Colonic mucosa (tissue), 4 donors: ENCODE measurements at places on chromosomes 3 and 15. TPM values are rescaled to one million over a fixed set of nuclear protein-coding genes. Genes with fewer than 3 reads are reported as not detected.

Gene NCK1
- total RNA-seq = 72.3 TPM

Gene MESP1
- 10.5 TPM for total RNA-seq

Gene CGNL1
- total RNA-seq = 4.7 TPM

DNA sequence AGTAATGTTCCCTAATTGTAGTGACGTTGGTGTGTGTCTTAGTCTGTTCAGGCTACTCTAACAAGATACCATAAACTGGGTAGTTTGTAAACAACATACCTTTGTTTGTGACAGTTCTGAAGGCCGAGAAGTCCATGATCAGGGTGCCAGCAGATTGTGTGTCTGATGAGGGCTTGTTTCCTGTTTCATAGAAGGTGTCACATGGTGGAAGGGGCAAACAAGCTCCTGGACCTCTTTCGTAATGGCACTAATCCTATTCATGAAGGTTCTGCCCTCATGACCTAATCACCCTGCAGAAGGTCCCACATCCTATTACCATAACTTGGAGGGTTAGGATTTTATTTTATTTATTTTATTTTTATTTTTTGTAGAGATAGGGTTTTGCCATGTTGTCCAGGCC, 11.1 kb downstream of the ATXN7 start:
- DNase-seq = no peak

DNA sequence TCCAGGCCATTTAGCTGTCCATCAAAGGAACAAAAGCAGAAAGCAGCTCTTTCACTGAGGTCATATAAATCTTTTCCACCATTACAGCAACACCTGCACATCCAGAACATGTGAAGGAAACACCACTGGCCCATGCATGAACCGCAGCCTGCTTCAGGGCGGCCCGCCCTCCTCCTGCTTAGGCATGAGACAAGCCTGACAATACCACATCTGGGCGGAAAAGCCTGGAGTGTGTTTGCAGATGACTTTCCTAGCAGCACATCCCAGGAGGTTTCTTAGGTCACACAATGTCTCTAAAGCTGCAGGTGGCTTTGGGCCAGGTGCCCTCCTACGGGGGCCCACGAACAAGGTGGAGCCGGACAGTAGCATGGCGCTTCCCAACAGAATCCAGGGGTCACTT, 19.6 kb downstream of the CYFIP1 start:
- DNase-seq = no peak

Gene KNG1
- 1.2 TPM for total RNA-seq

GRCh38 chr15:54150255-54150654, 172.0 kb downstream of the UNC13C start:
- no peak for DNase-seq

DNA sequence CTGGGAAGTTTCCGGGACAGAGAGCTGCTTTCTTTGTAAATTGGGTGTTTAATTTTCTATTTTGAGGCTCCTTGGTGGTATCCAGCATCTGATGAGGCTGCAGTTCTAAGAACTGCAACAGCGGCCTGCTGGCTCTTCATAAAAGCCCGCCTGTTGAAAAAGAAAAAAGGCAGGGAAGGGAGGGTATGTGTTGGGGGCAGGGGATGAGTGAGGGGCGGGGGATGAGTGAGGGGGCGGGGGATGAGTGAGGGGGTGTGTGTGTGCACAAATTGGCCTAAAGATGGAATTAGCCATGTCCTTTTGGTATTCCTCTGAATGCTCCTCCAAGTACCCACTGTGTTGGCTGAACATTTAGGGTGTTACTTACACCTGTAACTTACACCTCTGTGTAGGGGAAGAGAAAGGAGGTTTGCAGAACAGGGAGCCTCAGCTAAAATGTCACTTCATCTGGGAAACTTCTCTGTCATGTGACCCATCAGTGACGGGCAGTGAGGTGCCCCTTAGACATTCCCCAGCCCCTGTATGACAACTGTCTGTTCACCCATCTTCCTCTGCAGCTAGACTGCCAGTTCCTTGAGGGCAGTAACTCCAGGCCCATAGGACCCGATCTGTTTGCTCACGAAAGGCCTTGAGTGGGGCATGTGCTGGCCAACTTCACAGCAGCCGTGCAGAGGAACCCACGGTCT, 57.6 kb downstream of the LRIG1 start:
- DNase-seq = no peak

DNA sequence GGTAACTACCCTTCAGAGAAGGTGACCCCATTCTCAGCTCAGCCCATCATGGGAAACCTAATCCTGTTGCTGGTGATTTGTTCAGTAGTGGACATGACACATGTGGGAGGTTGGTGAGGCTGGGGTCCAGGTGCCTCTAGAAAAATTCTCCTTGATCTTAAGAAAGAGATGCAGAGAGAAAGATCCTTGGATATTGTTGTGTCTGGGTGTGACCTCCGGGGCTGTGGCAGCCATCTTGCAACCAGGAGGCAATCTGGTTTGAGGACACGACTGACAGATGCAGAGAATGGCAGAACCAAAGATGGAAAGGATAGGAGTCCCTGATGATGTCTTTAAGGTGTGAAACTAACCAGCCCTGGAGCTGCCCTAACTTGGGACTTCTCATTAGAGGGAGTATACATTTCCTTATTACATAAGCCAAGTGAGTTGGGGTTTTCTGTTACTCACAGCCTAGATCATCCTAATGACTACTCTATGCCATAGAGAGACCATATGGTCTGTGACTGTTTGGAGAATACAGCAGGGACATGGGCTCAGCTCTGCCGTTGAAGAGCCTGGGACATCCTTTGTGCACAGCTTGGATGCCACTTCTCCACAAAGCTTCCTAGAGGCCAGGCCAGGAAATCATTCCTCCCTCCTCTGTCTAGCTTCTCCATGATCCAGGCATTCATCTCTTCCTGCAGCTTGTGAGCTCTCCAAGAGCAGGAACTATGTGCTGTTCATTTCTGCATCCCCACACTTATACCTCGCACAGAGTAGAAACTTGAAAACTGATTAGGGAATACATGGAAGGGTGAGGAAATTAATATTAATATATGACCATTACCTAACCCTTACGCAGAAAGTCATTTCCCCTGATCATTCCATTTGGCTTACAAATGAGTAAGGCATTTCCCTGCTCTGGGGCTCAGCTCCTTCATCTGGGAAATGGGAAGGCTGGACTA, 45.9 kb downstream of the HRH1 start:
- no peak for DNase-seq

DNA sequence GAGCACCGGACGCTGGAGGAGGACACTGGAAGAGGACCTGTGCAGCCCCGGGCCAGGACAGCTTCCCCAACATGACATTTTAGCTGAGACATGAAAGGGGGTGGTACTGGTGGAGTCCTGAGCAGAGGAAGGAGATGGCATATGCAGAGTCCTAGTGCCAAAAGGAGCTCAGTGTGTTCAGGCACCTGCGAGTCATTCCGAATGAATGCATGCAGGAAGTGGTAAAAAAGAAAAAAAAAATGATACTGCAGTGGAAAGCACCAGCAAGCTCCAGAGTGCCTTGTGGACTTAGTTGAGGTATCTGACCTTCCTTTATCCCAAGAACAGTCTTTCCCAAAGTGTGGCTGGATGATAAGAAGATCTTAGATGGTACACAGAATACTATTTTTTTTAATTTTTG, 6.6 kb upstream of the ZNF148 start:
- DNase-seq = no peak

Gene ROPN1
- total RNA-seq = 0.66 TPM

Gene PYGO1
- 2.3 TPM for total RNA-seq

Gene MNS1
- 0.58 TPM for total RNA-seq

GRCh38 chr15:38533416-38533915, 31.1 kb downstream of the RASGRP1 start:
- DNase-seq = no peak

DNA sequence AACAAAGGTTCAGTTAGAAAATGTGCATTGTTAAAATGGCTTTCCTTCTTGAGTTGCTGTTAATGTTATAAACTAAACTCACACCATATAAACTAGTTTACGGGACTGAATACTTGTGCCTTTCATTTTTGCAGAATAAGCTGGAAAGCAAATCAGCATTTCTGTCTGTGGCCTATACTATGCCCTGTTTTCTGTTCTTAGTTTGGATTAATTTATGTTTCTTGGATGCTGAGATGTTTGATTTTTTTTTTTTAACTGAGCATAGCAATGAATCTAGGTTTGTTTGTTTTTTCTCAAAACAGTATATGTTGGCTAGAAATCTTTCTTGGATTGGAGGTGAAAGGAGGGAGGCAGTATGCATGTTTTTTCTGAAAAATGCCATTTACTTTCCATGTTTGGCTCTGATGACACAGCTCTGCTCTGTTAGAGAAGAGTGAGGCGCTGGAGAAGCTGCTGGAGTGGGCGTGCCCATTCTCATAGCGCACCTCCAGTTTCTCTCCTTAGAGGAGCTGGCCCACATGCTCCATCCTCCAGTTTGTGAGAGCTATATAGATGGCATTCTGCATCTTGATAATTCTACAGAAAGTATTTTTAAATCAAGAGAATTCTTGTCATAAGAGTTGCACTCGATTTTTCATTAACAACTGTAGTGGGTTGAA, 423.6 kb upstream of the TPM1 start:
- DNase-seq = no peak
